ENCODE measurements at places on chromosomes 2 and 18.
A peak's percentile ranks its signal among the peaks of the same experiment; 100 is the strongest.

DNA sequence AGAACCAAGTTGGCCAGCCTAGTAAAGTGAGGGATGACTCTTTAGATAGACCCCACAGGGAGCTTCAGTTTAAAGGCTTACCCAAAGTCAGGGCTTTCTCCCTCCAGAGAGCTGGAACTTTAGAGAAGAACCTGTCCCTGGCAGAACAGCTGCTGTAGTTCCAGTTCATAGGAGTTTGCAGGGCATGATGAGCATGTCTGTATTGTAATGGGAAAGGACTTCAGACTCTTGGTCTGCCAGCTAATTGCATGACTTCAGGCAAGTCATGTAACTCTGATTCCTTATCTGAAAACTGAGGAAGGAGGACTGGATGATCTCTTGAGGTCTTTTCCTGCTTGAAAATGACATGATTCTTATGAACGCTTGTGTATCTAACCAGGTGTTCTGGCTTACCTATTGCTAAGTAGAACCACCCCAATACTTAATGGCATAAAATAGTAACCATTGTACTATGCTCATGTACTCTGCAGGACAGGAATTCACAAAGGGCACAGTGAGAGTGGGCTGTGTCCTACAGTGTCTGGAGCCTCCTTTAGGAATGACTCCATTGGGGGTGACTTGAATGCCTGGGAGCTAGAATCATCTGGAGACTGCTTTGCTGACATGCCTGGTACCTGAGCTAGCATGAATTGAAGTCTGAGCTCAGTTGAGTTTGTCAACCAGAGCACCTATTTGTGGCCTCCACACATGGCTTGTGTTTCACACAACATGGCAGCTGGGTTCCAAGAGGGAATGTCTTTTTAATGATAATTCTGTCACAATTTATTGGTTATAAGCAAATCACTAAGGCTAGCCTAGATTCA, 18.9 kb downstream of the SP5 start:
- no peak overlapping the region for H3K27ac ChIP-seq
- H3K4me3 ChIP-seq = no peak overlapping the region
- H3K27me3 ChIP-seq = peaks cover 14% of the 10 kb centered on the region
- DNase-seq = no peak
- H3K36me3 ChIP-seq = no peaks in the 10 kb centered on the region

GRCh38 chr18:49849331-49850217, 36.2 kb upstream of the ACAA2 start:
- H3K4me3 ChIP-seq = peak overlapping the region; percentile 45
- DNase-seq = no peak
- H3K4me1 ChIP-seq = peaks cover 5% of the 10 kb centered on the region

DNA sequence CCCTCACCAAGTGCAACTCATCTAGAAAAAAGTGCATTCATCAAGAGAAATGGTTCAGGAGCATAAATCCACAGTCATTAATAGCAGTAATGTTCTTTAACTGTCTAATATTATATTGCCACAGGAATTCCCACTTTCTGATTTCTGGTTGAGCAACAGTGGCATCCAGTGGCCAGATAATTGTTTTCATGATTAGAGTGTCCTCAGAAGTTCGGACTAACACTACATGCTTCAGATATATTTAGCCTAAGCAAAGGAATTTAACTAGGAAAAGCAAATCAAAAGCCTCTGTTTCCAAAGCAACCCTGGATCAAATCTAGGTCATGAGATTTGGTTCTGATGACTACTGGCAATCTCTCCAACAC, 9.8 kb upstream of the ERBB4 start:
- H3K36me3 ChIP-seq = no peaks in the 10 kb centered on the region
- no peak overlapping the region for H3K4me3 ChIP-seq
- H3K4me1 ChIP-seq = peaks cover 13% of the 10 kb centered on the region
- no peak for DNase-seq

DNA sequence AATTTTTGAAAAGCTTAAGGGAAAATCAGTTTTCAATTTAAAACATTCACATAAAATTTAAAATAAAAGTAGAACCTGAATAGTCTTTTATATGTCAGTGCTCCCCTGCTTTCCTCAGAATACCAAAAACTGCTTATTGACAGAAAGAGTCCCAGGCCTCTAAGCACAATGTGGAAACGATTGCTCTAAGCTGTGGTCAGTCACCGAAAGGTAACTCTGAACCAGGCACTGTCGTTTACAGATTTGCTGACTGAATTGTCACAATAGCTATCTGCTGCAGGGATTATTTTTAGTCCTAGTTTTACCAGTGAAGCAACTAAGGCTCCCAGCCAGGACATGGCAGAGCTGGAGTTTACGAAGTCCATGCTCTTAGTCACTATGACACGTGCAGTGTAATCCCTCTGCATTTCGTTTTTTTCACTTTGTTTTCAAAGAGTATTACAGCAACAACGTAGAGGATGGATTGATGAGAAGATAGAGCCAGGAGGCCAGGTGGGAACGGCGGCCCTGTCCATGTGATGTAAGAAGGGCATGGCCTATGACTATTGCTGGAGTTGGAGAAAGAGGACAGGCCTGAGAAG, 28.1 kb upstream of the TMEM247 start:
- H3K4me1 ChIP-seq = no peaks in the 10 kb centered on the region
- H3K36me3 ChIP-seq = no peaks in the 10 kb centered on the region
- H3K27me3 ChIP-seq = no peaks in the 10 kb centered on the region
